ENCODE measurements at places on chromosomes 5 and 9. TPM values are rescaled to one million over a fixed set of nuclear protein-coding genes. Genes with fewer than 3 reads are reported as not detected.

DNA sequence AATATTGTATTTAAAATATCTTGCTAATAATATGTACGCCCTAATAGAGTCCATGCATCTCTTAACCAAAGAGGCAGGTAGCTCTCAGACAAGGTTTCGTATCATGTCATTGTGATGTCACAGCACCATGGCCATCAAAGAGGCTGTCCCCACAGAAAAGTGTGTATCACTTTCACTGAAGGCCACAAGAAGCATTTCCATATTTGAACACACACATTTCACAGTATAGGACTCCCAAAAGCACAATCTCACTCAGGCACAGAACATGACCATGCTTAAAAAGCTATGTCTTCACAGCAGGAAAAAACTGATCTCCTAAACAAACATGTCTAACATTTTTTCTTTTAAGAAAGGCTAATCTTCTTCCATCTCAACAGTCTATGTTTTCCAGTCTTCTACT, 133.8 kb downstream of the DENND1A start:
- no peak for DNase-seq

GABRA1 gene
- total RNA-seq: not detected

- DNase-seq: no peak
These were observed 106.7 kb downstream of the SERINC5 start for GRCh38 chr5:80149161-80149609.

DNA sequence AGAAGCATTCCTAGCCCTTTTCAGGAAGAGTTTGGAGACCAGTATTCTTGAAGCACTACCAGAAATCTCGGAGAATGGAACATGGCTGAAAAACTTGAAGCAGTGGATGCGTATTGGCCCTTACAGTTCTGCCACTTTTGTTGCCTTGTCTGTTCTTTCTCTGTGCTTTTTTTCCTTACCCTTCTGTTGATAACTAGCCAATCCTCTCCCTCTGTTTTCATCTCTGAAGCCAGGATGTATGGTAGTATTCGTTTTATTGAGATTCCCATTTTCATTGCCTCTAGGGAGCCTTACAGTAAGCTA, 564 bp upstream of the CCNH start:
- no peak for DNase-seq

NTNG2 gene
- total RNA-seq: 1.4 TPM

- no peak for DNase-seq
These were observed 71.5 kb downstream of the NEK6 start for GRCh38 chr9:124329206-124329792.

DNA sequence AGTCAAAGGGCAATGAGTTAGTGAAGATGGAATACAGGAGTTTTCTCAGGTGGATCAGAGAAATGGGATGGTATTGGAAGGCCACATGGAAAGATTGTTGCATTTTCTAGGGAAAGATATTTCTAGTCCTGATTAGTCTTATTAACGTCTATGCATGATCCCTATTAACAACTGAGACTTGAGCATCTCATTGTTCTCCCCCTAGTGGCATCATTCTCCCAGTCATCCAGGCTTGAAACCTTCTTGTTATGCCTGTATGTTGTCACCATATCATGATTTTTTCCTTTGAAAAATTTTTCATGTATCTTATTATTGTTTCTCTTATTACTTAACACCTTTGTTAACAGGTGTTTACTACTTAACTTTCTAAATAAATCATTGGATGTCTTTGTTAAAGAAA, 34.4 kb downstream of the KIF2A start:
- DNase-seq: no peak

- DNase-seq: no peak
These were observed 41.3 kb upstream of the CDKN2AIPNL start for GRCh38 chr5:134453016-134453415.

CDO1 gene
- 12.2 TPM for total RNA-seq

- no peak for DNase-seq
These were observed 8.6 kb upstream of the PRRX2 start for GRCh38 chr9:129656795-129657390.

SLC36A2 gene
- total RNA-seq: 0.60 TPM

DNA sequence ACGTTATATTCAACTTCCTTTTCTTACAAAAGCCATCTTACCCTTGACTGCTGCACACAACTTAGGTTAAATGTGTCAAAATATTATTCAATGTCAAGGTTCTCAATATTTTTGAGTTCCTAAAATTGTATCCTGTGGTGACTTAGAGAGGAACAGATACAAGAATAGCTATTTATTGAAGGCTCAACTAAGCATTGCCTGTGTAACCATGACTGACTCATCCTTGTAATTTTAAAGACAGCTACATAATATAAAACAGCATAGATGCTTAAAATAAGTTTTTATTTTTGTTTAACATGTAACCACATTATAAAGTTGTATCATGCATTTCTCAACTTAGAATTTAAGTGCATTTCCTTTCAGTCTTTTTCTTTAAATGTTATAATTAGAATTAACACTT, 312.9 kb upstream of the RGMB start:
- no peak for DNase-seq

GRCh38 chr5:63323926-63324325, 638.3 kb downstream of the HTR1A start:
- no peak for DNase-seq

GRCh38 chr9:4760122-4760521, 19.1 kb upstream of the AK3 start:
- DNase-seq: no peak

TRAF1 gene
- total RNA-seq: 2.1 TPM

GRCh38 chr9:27838876-27839275, 265.6 kb upstream of the C9orf72 start:
- DNase-seq: no peak

SHC3 gene
- total RNA-seq: 1.1 TPM

- DNase-seq: no peak
These were observed 167.7 kb upstream of the LHFPL2 start for GRCh38 chr5:78816143-78816765.

ZNF366 gene
- total RNA-seq: 8.7 TPM

LIFR gene
- total RNA-seq: 56.1 TPM

NIPAL4 gene
- not detected for total RNA-seq

GRCh38 chr5:179265514-179266290, 79.6 kb downstream of the ADAMTS2 start:
- DNase-seq: peak; percentile 95

PCDHGA2 gene
- total RNA-seq: 6.2 TPM

DNA sequence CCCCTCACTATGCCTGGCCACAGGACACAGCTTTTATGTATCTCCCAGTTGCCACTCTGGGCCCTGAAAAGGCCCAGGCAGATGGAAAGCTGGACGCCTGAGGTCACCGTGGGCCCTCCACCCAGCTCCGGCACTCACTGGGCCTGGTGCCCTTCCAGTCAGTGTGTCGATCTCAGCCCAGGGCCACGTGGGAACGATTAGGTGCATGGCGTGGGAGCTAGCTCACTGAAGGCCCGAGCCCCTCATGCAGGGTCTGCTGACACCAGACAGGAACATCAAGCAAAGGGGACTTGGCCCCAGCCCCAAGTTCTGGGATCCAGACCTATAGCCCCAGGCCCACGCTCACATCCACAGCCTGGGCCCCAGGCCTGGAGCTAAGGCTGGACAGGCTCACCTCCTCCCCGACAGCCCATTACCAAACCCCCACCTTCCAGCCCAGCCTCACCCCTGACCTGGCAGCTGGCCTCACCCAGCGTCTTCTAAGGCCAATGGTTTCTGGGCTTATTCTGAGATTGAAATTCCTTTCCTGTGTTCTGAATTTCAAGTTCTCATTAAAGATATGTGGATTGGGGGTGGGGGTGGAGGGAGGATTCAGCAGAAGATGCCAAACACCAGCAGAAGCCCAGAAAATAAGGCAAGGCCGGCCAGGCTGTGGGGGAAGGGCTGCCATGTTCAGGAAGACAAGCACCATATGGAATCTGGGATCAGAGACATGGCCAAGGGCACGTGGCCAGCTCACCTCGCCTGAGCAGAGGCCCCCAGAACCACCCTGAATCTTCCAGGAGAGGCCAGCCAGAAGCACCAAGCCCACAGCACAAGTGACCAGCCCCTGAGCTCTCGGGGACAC, 74.5 kb downstream of the ADAMTS2 start:
- DNase-seq: peak; percentile 70

DNA sequence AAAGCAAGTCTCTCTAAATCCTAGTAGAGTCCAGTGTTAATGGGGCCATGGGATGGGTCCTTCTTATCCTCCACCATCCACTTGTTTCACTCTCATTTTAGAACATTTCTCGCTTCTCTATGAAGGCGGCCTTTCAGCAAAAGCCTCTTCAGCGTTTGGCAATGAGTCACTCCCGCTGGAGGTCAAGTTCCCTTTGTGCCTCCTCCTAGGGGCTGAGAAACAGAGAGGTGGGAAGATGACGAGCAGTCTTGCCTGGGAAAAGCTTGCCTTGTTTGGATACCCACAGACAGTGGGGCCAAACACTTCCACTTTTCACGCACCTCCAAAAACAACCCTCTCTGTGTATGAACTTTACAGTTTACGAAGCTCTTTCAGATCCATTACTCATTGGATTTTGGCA, 168.8 kb downstream of the GABBR2 start:
- DNase-seq: no peak

DNA sequence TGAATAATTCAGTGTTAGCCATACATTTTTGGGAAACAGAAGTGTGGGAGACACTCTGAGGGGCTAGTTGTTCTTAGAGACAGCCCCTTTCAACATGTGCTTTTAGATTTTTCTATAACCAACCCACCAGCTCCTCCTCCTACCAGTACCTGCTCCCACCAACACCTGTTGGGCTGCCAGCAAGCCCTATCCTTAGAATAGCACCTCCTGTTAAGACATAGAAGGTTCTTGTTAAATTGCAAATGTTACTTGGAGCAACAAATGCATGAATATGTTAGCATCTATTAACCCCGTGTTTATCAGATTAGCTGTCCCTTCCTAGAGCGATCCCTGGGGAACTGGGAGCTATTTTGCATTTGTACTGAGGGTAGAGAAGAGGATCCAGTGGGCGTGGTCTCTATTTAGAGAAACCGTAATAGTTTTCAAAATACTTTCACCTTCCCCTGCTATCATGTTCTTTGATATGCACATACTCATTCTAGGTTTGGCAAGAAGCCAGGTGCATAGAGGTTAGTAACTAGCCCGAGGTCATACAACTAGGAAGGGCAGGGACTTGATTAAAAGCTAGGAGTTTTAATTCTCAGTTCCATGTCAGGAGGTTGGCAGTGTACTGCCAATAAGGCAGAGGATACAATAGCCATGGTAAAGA, 334.4 kb downstream of the KCTD16 start:
- DNase-seq: no peak

LMX1B gene
- total RNA-seq: 1.2 TPM

GRCh38 chr5:96942911-96943310, 7.0 kb downstream of the LNPEP start:
- DNase-seq: no peak

PCDHA1 gene
- not detected for total RNA-seq

GRCh38 chr5:175847503-175847902, 23.9 kb upstream of the CPLX2 start:
- no peak for DNase-seq

DNA sequence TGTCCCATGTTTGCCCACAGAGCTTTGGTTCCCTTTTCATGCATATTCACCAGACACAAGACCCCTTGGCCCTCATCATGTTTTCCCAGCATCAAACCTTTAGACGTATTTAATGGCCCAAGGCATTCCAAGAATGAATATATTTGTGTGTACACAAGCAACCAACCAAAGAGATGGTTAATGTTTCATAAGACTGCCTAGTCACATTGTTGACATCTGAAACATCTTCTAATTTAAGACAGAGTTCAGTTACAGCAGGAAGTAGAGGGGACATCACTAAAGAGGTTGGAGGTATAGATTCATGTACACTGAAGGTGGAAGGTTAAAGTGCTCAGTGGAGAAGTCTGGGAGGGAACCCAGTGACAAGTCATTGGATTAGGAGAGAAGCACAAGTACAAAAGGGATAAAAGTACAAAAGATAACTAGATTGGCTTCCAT, 49.1 kb downstream of the SUSD1 start:
- no peak for DNase-seq

GRCh38 chr5:99775189-99775588, 760.0 kb upstream of the FAM174A start:
- DNase-seq: no peak

CCT5 gene
- total RNA-seq: 104 TPM

UIMC1 gene
- 34.3 TPM for total RNA-seq

- no peak for DNase-seq
These were observed 1.9 kb downstream of the SSNA1 start for GRCh38 chr9:137190315-137190856.

RELL2 gene
- 0.78 TPM for total RNA-seq

GRCh38 chr9:124348363-124348762, 66.9 kb downstream of the PSMB7 start:
- DNase-seq: no peak

CDH9 gene
- total RNA-seq: not detected

GRCh38 chr5:132260714-132261551, 3.4 kb downstream of the PDLIM4 start:
- no peak for DNase-seq
